Activated CD4-positive, alpha-beta T cell treated with anti-CD3 and anti-CD28 coated beads, Interleukin-10, Interleukin-2, amounts not matched to agents 100 ng/mL and 50 ng/mL, durations not matched to agents 16 hours and 8 hours (primary cell): ENCODE measurements at places on chromosomes 3 and 15.

- peak; percentile 39 for DNase-seq
These were observed 60.1 kb downstream of the MGLL start for GRCh38 chr3:127762077-127762786.

DNA sequence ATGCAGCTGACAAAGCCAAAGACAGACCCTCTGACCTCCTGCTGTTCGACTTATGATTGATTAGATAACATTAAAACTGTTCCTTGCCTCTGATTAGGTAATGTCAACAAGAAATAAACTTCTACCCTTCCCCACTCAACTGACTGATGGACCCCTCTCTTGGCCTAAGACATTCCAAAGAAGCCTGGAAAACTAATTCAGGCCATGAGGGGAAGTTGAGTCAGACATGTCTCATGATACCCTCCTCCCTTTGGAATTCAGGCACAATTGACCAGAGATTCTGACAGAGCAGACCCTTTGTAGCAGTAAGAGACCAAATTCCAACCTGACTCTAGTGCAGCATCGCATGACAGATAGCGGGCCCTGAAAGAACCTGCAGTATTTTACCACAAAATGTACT lies 354.5 kb downstream of the OCA2 start:
- DNase-seq, result no peak

GRCh38 chr15:78228356-78228996 lies 5.9 kb downstream of the ACSBG1 start:
- no peak for DNase-seq

- DNase-seq, result peak; percentile 84
These were observed 2.4 kb upstream of the CD96 start for GRCh38 chr3:111539351-111540331.

DNA sequence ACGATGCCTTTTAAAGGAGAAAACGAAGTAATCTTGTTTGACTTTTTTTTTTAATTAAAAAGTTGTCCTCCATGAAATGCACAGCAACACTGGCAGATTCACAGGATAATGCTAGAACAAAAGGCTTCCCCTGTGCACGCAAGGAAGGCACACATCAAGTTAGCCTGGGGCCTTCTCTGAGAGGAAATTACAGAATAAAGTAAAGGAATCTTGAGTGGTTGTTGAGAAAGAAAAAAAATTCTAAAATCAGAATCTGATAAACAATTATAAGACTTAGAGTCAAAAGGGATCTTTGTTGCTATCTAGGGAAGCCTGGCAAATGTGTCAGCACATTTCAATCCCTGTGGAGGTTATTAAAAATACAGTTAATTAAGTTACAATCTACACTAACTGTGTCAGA lies 946.0 kb downstream of the IGSF11 start:
- DNase-seq, result no peak

- DNase-seq, result no peak
These were observed 112.5 kb downstream of the TIGIT start for GRCh38 chr3:114406286-114406685.

DNA sequence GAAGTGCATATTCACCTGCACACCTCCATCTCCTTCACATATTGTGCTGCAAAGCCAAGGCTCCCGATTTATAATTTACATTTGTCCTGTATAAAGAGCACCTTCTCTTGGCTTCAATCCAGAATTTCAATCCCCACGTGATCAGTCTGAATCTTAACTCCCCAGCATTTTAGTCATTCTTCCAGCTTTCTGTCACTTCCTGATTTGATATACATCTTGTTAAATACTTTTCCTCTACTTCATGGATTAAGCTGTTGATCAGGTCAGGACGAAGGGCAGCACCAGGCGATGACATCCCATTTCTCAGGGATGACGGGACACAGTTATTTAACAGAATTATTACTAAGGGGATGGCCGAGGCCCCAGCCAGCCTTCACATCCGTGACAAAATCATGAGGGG lies 212.5 kb downstream of the EPHB1 start:
- DNase-seq, result no peak

DNA sequence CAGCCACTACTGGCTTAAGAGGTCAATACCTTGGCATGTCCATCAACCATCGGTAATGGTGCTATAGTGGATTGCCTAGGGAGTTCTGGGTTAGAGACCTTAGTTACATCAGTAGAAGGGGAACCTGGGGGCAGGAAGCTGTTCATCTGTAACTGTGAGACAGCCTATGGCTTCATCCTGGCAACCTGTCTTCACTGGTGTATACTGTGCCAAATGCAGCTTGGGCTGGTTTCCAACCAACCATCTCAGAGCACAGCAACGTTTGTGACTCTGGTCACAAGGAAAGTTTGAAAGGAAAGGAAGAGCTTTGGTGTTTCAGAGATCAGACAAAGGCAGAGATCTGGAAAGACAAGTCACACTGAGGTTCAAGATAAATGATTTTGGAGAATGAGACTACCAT lies 93.8 kb downstream of the TJP1 start:
- no peak for DNase-seq

GRCh38 chr3:180284331-180285110 lies 247.8 kb upstream of the PEX5L start:
- no peak for DNase-seq

GRCh38 chr3:65037861-65038260 lies 350.1 kb upstream of the ADAMTS9 start:
- no peak for DNase-seq

GRCh38 chr3:50675179-50676030 lies 678 bp downstream of the DOCK3 start:
- peak; percentile 67 for DNase-seq

DNA sequence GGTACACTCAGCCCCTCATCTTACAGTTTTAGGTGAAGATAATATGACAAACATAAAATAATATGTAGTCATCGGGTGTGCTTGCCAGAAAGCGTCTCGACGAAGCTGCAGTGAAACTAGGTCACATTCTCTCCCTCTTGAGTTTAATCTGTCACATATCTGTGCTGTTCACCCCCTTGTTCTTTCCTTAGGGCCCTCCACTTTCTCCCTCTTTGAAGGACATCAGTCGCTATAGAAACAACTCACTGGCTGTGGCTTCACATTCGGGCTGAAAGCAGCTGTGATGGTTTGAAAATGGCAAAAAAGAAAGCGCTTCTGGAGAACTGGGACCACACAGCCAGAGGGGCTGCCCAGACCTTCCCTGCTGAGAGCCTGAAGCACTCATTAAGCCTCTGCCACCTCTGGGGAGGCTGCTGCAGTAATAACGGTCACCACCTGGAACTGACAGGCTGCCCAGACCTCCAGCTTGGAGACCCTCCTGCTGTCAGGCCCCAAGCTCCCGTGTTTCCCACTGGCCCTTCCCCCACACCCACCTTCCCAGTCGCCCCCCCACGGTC lies 50.3 kb downstream of the ABTB1 start:
- no peak for DNase-seq

DNA sequence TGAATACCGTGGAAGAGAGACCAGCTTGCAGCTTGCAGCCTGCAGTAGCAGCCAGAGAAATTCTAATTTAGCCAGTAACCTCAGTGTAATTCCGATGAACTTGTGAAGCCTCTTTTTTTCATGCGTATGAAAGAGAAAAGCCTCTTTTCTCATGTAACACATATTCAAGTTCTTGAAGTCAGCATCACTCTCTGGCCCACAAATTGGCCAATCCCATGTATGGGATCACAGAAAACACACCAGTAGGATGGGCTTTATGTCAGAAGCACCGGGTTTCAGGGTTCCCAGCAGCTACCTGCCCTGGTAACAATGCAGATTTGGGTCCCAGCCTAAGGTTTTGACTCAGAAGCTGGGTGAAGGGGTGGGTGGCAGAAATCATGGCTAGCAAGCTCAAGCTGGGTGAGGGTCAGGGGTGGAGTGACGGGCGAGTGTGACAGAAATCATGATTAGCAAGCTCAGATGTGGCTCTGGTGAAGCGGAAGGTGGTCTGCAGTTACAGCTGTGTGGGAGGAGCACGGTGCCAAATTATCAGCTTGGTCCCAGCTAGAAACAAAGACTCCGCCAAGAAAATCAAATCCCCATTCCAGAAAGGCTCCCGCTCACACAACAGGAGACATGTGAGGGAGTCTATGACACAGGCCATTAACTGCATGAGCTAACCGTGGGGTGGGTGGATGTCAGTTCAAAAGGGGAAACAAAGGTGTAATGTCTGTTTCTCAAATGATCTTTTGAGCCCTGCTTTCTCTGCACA lies 86.6 kb downstream of the SNRK start:
- no peak for DNase-seq

GRCh38 chr3:28103861-28104260 lies 137.6 kb upstream of the CMC1 start:
- DNase-seq, result no peak
